ENCODE measurements at places on chromosomes 7 and 10. TPM values are rescaled to one million over a fixed set of nuclear protein-coding genes. Genes with fewer than 3 reads are reported as not detected.
A peak's percentile ranks its signal among the peaks of the same experiment; 100 is the strongest.

The SPDYE16 gene
- total RNA-seq, result 0.18 TPM

The TBL2 gene
- 27.9 TPM for total RNA-seq

DNA sequence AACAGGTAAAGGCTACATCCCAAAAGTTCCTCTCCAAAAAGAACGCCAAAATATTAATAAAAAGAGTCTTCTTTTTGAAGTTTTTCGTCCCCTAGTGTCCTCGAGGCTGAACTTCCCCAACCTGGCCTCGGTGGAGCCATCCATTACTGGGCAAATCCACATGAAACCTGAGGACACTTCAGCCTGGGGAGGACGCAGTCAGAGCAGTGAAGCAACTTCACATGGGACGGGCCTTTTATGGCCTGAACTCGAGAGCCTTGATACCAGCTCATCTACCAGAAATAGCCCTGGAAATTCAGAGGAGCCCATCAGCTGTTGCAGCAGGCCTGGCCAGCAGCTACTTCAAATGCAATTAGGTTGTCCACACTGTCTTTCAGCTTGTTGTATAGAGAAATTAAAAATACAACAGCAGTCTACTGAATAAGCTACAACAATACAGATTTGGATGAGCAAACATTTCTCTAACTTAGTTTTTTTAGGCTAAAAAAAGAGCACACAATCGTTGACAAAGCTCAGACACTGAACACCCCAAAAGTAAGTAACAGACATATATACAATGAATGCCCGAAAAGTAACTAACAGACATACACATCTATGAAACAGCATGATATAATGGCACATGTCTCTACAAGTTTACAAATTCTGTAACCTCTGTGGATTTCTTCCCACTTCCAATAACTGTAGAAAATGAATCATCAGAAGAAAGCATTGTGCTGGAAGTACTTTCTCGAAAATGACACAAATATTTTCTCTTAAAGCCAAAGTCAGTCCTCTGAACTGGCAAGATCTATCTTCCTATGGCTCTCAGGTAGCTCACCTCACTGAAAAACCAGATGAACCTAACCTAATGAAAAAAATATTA lies at the start of gene SVIL:
Gene SVIL, minus strand, starts transcription at position 208 of the 862 bp plus-strand sequence. CDS start 79,913 bp downstream, outside the sequence.
- no peaks in the 10 kb centered on the region for H3K27me3 ChIP-seq
- H3K4me1 ChIP-seq, result peaks cover 38% of the 10 kb centered on the region
- DNase-seq, result peak; percentile 67
- H3K36me3 ChIP-seq, result no peaks in the 10 kb centered on the region
- H3K27ac ChIP-seq, result peak within 1 kb of the TSS; percentile 62

- DNase-seq, result no peak
- H3K36me3 ChIP-seq, result no peaks in the 10 kb centered on the region
- no peak overlapping the region for H3K27ac ChIP-seq
- peaks cover 17% of the 10 kb centered on the region for H3K4me1 ChIP-seq
These were observed 70.2 kb upstream of the CCDC71L start for GRCh38 chr7:106731187-106731586.

Measured in lower lobe of right lung (tissue), 2 donors.